ENCODE measurements at places on chromosomes 12 and 14.

DNA sequence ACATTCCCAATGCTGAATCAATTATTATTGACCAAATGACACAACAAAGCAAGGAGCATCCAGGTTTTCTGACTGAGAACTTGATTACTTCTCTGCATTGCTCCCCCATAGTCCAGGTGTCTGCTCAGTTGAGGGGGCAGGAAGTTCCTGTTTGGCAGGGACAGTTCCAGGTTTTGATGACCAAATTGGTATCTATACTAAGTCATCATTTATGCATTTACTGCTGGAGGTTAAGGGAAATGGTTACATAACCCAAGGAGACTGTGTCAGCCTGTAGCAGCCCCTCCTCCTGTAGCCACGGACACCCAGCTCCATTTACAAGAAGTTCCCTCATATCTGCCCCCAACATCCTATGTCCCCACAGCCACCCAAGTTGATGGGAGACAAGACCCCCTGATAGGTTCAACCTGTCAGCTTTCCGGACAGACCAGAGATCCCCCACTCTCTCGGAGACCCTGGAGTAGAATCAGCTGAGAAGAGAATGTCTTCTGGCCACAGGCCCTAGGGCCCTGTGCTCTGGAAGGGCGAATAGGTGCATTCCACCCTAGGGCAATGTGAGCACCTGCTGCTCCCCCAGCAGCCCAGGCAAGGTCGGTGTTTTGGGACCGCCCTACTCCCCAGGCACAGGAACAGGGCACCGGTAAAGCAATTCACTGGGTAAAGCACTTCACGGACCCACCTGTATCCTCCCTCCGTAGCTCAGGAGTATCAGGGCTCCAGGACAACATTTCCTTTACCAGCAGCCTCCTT, 23.6 kb downstream of the IRF2BPL start:
- no peak for DNase-seq

- DNase-seq: no peak
Observed at GRCh38 chr14:65169351-65169750, 67.0 kb upstream of the MAX start.

GRCh38 chr12:14950421-14950820, 11.0 kb downstream of the ARHGDIB start:
- DNase-seq: no peak

DNA sequence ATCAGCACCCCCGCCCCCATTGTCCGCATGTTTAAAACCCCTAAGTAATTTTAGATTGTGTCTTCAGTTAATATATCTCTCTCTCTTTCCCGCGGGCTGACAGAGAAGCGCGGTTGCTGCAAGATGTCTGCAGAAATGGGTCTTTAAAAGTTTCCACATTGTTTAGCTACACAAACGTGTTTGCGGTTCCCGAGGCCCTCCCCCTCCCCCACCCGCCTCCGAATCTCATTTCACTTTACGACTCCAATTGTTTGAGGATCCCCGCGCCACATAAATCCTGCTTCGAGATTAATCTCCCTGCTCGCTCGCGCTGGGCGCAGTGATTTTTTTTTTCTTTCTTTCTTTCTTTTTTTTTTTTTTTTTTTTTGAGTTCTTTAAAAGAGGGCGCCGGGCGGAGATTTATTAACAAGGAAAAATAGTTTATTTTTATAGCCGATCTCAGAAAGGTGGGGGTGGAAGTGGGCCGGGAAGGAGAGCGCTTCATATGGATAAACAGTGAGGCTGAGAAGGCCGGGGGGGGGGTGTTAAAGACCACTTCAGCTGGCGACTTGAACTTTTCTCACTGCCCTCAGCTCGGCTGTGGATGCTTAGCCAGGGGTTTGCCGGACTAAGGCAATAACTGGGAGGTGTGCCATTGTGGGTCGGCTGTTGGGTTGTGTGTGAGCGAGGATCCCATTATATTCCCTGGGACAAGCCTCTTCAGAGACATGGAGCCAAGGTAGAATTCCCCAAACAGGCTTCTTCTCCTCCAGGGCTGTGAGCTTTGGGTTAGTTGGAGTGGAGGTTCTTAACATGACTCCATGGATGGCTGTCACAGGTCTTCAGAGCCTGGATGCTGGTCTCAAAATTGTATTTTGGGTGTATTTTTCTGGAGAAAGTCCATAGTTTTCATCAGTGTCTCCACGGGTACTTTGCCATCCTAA, 39.7 kb upstream of the TBX5 start:
- DNase-seq: no peak

DNA sequence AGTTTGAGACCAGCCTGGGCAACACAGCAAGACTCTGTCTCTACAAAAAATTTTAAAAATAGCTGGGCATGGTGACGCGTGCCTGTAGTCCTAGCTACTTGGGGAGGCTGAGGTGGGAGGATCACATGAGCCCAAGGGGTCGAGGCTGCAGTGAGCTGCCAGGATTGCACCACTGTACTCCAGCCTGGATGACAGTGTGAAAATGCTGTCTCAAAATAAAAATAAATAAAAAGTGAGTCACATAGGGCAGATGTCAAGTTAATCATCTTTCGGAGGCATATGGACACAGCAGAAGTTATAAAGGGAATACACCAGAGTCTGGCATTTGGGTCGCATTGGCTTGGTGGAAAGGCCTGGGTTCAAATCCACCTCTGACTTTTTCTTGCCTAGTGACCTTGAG, 92.7 kb downstream of the PHETA1 start:
- no peak for DNase-seq

DNA sequence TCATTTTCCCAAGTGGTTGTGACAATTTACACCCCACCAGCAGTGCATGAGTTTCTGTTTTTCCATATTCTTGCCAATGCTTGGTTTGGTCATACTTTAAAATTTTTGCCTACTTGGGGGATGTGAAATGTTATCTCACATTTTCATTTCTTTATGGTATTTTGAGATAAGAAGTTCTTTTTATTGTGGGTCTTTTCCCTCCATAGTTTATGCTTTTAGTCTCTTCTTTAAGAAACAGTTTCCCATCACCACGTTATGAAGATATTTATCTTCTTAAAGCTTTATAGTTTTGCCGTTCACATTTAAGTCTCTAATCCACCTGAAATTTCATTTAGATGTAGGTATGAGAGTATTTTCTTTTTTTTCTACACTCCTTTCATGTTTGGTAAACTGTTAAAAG, 95.7 kb downstream of the PPM1A start:
- no peak for DNase-seq

DNA sequence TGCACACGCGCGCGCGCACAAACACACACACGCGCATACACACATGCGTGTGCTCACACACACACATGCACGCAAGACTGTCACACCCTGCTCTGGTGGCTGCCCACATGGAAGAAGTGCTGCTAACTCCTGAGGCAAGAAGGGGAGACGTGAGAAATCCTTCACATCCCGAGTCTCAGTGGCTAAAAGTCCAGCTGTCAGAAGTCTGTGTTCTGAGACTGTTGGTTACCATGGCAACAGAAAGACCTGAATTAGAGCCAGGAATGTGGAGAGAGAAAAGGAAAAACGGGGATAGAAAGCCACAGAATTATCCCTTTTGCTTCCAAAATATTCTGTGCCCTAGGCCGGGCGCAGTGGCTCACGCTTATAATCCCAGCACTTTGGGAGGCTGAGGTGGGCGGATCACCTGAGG, 71.2 kb downstream of the PPFIBP1 start:
- no peak for DNase-seq

DNA sequence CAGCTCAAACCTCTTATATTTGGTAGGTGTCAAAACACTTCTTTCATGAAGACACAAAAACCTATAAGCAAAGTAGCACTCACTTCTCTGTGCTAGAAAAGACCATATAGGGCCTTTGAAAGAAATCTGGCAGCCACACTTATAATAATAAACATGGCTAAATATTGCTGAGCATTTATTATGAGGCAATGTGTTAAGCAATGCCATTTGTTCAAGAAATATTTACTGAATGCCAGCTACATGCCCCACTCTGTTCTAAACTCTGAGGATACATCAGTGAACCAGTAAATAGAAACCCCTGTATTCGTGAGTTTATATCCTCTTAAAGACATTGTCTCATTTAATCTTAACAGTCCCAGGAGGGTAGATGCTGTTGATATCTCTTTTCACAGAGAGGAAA, 52.0 kb downstream of the RNFT2 start:
- DNase-seq: no peak

- no peak for DNase-seq
Observed at GRCh38 chr14:20684662-20685456, 499 bp downstream of the RNASE4 start.

GRCh38 chr12:58804749-58805148, 115.6 kb downstream of the LRIG3 start:
- DNase-seq: no peak

All from NCI-H1417 treated with DMSO at 0.1 percent for 48 hours (cell line).